AG10803 (cell line): ENCODE measurements at places on chromosomes 11 and 22.
A peak's percentile ranks its signal among the peaks of the same experiment; 100 is the strongest.

GRCh38 chr11:128469220-128469619 lies 118.1 kb downstream of the ETS1 start:
- no peak for DNase-seq

- no peak for DNase-seq
Observed at GRCh38 chr11:3886985-3887384, 31.5 kb downstream of the STIM1 start.

DNA sequence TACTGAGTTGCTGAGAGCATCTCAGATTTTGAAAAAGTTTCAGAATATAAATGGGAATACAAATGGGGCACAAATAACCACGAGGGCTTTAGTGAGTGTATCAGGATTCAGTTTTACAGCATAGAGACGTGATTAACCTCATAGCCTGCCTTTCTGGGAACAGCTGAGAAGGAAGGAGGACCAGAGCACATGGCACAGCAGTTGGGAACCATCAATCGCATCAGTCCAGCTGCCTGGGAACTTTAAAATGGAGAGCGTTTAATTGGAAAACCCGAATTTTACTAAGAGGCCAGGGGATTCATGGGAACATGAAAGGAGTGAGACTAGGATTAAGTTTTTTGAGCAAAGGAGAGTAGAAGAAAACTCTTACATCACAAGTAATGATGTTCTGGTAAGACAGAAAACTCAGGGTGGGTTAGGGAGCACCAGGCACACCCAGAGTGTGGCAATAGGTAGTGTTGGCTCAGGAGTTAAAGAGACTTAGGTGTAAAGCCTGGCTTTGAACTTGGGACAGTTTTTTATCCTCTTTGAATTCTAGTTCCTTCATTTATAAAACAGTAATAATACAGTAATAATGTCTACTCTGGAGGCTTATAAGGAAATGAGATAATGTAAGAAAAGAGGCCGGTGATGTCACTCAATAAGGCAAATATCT lies 40.2 kb downstream of the FZD4 start:
- DNase-seq, result no peak

DNA sequence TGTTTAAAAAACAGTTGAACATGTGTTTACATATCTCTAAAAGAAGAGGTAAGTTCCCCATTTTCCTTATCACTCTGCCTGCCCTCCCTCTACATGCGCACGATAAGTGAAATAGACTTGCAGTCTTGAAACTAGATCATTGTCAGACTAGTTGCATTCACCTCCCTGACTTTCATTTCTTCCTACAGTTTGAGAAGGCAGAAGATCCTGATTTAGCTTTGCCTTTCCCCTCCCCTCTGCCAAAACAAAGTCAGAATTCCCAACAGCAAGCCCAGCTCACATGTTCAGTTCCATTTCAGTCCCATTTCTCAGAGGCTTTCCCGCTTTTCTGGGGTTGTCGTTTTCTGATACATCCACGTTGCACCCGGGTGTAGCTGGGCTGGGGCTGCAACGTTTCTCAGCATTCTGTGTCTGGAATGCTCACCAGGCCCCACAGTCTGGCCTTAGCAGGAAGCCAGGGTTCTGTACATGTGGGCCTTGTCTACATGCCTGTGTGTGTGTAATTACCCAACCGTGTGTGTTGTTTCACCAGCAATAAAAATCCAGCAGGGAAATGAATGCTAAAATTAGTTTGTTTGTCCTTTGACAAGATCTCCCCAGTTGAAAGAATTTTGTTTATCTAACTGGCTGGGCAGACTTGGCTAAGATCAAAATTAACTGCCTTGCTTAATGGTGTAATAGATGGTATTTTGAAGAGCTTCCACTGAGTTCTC lies 179.2 kb downstream of the DBX1 start:
- peak; percentile 95 for DNase-seq

GRCh38 chr11:130798280-130798679 lies 118.0 kb downstream of the SNX19 start:
- peak; percentile 94 for DNase-seq

GRCh38 chr11:75813124-75813523 lies 1.9 kb upstream of the UVRAG start:
- no peak for DNase-seq

- no peak for DNase-seq
Observed at GRCh38 chr11:60891103-60891741, 15.2 kb downstream of the PRPF19 start.

GRCh38 chr11:92545906-92546471 lies 321.4 kb downstream of the FAT3 start:
- DNase-seq, result no peak

GRCh38 chr11:102293873-102294601 lies 23.2 kb upstream of the BIRC3 start:
- DNase-seq, result peak; percentile 69

DNA sequence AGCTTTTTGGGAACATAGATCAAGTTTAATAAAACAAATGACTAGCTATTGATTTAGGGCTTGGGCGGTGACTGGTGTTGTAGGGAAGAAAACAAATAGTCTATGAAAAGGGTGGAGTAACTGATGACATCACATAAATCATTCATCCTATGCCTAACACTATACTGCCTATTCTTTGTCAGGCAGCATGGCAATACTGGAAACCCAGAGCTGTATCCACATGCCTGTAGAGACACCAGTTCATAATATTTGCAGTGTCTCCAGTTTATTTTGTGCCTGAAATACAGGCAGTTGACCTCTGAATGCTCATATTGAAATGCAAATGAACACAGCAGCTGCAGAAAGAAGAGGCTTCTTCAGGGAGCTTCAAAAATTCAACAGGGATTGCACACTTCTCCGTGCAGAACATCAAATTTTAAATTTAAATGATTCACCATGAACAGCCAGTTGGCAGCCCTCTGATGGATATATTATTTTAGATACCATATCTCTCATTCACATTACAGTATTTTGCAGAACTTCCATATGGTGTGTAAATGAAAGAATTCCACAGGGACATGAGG lies 283.1 kb upstream of the CTSC start:
- DNase-seq, result no peak

- DNase-seq, result peak; percentile 52
Observed at GRCh38 chr22:41382098-41382578, 396 bp downstream of the TEF start.

DNA sequence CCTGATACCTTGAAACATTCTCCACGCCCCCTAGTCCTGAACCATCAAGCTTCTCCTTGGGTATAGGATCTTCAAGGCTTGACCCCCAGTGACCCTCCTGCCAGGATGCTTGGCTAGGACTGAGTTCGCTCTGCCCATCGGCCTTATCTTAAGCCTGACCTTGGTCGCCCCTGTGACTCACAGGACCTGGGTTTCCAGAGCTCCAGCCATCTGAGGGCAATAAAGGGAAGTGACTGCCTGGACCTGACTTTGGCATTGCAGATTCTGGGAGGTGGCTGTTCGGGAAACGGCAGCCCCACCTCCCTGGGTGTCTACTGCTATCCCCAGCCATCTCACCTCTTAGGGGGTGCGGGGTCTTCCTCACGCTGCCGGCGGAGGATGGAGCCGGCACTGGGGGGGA lies 15.4 kb downstream of the CARD10 start:
- DNase-seq, result no peak

DNA sequence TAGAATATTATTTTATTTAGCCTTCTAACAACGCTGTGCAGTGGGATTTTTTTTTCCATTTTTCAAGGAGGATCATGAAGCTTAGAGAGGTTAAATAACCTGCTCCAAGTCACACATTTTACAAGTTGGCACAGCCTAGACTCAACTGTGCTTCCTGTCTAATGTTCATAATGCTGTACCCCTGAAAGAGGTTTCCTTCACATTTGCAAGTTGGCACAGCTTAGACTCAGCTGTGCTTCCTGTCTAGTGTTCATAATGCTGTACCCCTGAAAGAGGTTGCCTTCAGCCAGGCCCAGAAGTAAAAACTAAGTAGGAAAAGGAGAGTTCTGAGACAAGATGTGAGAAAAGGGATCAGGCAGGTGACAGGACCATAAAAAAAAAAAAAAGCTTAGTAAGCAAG lies 7.9 kb upstream of the HEPACAM start:
- DNase-seq, result no peak

DNA sequence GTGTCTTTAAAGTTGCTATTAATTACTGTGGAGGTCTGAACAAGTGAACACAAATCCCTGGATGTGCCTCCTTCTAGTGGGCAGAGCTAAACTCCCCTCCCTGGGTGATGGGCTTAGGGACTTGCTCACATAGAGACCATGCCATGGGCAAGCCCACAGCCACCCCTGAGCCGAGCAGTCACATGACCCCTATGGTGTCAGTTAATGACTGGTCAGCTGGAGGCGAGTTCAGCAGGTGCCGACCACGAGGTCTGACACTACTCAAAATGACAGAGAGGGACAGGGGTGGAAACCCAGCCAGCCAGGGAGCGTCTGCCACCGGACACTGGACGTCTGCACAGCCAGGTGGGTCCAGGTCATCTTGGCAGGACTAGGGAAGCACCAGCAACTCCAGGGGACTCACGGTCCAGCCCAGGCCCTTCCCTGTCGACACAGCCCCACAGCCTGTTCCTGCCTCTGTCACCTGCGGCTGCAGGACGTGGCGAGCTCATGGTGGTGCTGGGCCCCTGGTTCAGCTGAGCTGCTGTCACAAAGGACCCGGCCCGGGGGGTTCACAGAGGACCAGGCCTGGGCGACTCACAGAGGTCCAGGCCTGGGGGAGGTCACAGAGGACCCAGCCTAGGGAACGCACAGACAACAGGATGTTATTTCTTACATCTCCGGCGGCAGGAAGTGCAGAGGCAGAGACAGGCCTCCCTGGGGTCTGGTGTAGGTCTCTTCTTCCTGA lies 135.0 kb downstream of the BRD1 start:
- DNase-seq, result no peak

DNA sequence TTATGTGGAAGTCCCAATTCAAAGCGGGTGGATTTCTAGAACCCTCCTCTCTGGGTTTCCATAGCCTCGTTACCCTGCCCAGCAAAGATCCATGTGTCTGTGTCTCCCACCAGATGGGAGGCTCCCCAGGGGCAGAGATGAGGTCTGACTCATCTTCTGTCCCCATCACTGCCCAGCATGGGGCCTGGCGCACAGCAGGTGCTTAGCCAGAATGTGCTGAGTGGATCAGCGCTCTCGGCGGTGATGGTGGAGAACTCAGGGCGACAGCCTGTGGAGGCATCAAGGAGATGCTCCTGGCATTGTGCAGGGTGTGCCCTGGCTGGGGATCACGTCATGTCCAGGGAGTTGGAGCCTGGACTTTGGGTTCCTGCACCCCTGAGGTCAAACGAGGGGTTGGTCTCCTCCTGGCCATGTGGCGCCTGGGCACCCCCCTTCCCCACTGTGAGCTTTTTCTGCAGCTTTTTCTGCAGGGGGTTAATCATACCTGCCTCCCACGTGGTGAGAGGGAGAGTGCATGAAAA lies 46.1 kb upstream of the RFPL3 start:
- DNase-seq, result no peak

DNA sequence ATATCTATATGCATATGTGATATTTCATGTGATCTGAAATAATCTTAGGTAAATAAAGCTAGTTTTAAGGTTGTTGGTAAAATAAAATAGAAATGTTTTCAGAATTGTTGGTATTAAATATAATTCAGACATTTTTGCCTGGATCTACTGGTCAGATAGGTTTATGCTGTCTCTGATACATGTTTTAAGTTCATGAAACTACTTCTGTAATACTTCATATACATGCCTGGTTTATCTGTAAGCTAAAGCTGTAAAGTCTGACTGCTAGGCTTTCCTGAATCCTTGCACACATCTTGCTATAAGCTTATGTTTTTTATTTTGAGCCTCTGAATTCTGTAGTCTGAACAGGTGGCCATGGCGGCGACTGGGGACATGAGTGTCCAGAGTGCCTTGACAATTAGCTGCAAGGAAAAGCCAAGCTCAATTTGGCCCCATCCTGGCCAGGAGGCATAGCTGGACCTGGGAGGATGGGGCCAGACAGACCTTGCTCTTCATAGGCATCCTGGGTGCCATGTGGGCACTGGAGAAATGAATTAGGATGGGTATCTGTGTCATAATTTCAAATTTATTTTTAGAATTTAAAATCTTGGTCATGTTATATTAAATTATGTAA lies 241.0 kb upstream of the UBASH3B start:
- no peak for DNase-seq

DNA sequence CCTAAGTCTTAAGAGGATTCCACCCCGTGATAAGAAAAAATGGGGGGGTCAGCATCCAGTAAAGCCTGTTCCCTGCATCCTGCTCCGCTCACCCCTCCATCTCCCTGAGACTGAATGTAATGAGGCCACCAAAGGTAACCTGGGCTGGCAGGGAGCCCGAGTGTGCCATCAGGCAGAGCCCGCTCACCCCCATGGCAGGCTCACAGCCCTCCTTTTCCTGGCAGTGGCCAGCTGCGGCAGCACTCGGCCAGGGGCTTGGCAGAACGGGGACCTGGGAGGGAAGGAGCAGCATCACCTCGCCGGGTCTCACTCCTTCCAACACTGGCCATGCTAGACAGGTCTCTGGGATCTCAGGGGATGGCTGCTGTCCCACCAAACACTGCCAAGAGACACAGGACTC lies 64.4 kb downstream of the PRDM11 start:
- no peak for DNase-seq

DNA sequence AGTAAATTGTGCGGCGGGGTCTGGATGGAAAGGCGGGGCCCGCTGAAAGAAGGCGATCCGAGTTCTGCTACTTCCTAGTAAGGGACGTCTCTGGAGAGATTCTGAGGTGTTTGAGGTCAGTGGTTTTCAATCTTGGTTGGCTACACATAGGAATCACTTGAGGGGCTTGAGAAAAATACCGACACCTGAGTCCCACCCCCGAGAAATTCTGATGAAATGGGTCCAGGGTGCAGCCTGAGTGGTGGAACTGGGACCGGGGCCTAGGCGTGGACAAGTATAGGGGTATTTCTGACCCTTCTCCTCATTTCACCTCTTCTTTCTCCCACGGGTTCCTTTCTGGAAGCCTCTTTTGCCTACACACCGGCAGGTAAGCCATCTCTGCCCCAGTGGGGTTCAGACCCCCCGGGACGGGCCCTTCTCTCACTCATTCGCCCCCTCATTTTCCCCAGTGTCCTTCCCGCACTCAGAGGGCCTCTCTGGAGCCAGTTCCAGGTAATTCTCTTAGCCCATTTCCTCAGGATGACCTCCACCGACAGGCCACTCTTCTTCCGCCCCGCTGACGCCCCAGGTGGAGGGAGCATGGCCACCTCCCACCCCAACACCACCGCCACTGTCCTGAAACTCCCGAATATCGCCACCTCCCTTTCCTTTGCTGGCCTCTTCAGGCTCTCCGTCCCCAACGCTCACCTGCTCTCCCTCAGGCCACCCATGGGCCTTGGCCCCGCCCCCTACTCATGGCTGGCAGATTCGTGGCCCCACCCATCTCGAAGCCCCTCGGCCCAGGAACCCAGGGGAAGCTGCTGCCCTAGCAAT lies 11.8 kb downstream of the ROBO3 start:
- no peak for DNase-seq

- peak; percentile 45 for DNase-seq
Observed at GRCh38 chr11:3732671-3733436, 61.7 kb upstream of the CHRNA10 start.

- no peak for DNase-seq
Observed at GRCh38 chr11:111382451-111382850, 3.4 kb upstream of the POU2AF1 start.
